ENCODE measurements at places on chromosomes 13 and 19.

- no peak for DNase-seq
Measured at GRCh38 chr19:51009061-51009891, 7.9 kb upstream of the KLK8 start.

- no peak for DNase-seq
Measured at GRCh38 chr19:18776736-18777135, 14.4 kb downstream of the COMP start.

- DNase-seq, result no peak
Measured at GRCh38 chr19:42281146-42281826, 12.2 kb downstream of the CIC start.

DNA sequence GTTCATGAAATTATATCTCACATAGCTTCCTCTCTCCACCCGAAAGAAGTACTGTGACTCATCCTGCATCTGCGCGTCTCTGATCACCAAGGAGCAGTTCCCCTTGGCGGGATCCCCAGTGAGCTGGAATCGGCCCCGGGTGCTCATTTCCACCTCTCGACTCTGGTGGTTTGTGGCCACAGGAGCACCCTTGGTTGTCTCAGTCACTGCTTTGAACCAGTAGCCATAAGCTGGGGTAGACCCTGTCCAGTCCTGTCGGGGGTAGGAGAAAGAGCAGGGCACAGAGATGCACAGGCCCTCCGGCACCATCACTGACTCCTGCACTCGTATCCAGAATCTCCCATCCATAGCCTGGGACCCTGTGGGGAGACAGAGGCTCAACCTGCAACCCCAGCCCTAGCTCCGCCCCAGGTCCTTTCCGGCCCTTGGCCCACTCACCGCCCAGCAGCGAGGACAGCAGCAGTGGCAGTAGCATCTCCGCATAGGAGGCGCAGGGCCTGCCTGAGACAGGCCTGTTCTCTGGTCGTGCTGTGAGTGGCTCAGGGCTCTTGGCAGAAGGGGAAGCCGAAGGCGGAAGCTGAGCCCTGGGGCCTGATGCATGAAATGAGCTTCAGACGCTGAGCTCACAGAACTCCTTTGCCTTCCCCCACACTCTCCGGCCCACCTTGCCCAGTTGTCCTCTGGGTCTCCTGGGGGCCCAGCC, at the start of gene SIGLEC10:
SIGLEC10 (minus strand) TSS at position 536 of the 703 bp plus-strand sequence; CDS start at position 475, 61 bp downstream.
- DNase-seq, result no peak

DNA sequence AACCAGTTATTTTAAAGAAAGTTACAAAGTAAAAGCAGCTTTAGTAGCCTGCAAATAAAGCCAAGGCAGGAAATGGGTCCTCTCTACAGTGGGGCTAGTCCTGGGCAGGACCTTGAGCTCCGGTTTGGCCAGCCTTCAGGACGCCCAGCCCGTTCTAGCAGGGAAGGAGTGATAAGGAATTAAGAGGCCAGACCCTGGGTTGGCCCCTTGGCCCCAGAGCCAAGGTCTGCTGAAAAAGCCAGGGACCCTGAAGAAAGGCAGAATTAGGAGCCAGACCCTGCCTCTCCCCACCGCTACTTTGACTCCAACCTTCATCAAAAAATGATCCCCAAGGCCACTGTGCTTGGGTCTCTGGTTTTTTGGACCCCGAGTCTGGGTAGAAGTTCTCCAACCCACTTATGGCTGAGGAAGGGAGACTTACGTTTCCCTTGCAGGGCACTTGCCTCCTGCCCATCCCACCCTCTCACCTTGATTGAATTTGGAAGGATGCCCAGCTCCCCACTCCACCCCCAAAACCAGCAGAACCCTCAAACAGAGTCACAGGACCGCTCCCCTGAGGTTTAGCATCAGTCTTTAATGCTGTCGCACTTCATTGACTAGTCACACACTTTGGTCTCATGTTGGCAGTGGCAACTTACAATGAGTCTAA, 3.9 kb downstream of the DNAJB1 start:
- no peak for DNase-seq

DNA sequence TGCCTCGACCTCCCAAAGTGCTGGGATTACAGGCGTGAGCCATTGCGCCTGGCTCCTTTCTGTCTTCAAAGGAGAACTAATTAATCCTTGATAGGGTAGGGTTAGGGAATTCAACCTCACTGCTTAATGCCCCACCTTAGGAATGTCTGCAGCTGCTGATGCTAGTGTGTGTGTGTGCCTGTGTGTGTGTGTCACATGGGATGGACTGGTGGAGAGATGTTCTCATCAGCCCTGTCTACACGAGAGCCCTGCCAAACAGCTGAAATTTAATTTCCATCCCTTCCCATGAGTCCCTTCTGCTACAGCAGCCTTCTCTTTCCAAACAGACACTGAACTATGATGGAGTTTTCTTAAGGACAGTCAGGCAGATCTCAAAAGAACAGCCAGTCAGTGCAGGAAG, 46.5 kb upstream of the CLDN10 start:
- no peak for DNase-seq

DNA sequence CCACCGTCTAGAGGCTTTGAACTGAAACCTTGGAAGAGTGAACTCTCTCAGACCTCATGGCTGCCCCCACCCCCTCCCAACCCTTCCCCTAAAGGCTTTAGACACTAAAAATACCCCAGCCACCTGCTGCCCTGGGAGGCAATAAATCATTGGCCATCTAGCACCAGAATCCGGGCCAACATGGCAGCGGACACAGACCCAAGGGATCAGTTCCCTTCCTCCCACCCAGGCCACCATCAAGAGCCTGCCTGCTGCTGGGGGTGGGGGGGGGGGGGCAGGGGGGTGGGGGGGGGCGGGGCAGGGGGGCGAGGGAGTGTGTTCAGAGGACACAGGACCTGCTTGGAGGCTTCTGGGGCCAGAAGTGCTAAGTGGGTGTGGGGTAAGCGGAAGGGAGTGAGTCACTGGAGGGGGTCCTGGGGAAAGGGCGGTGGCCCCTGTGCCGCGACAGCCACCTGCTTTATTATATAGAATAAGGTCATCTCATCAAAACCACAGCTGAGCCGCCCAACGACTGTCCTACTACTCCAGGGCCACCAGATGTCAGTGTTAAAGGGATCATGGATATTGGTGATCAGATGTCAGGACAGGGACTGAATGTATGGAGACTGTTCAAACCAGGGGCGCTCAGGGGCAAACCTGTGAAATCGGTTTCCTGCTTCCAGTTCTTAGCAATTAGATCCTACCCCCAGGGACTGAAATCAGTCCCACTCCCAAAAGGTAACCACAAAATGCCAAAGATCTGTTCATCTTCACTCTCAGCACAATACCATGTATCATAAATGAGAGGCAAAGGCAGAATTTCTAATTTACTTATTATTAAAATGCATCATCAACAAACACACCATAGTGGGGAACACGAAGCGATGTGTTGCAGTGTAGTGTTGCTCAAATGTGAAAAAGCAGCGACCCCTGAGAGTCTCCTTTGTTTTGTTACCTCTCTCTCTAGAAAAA, 24.3 kb downstream of the ARL11 start:
- DNase-seq, result no peak

GRCh38 chr13:40132249-40132648, 476.8 kb downstream of the COG6 start:
- no peak for DNase-seq

DNA sequence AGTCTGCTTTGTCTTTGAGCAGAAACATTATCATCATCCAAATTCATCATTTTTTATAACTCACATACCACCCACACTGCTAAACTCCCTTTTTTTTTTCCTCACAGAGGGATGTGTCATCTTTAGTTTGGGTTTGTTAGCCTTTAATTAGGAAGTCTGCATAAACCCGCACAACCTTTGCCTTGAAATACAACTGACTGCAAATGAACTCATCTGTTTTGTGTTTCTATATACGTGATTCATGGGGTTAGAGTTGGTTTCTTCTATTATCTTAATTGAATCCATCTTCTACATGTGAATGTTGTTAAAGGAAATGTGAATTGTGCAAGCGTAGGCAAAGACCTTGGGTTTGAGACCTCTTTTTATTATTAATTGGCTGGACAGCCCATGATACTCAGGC, 102.7 kb downstream of the SLAIN1 start:
- no peak for DNase-seq

- no peak for DNase-seq
Measured at GRCh38 chr13:29674532-29674931, 79.0 kb upstream of the SLC7A1 start.

GRCh38 chr19:55605637-55606470, at the start of gene ZNF865:
Gene ZNF865 (plus strand): TSS chr19:55605647. CDS start chr19:55613619, 7,972 bp downstream.
- DNase-seq, result peak; percentile 47

DNA sequence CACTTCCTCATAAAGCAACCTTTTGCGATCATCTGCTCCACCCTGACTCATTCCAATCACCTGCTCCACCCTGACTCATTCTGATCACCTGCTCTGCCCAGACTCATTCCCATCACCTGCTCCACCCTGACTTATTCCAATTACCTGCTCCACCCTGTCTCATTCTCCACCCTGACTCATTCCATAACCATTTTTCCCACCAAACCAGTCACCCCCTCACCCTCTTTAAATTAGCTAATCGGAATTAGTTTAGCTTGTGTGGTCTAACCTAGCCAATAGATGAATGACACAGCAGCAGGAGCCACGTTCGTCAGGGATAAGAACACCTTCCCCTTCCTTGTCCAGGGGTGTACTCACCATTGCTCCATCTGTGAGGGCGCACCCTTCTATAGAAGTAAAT, 134.0 kb downstream of the COG6 start:
- DNase-seq, result no peak

DNA sequence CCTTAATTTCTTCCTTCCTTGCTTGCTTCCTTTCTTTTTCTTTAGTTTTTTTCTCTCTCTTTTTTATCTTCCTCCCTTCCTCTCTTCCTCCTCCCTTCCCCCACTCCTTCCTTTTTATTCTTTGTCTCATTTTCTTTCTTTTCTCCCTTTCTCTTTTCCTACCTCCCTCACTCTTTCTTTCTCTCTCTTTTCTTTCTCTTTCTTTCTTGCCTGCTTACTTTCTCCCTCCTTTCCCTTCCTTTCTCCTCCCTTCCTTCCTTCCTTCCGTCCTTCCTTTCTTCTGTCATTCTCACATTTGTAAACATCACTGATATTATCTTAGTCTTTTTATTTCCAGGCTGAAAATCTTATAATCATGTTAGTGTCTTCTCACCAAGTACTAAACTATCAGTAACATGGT, 38.8 kb downstream of the SLITRK5 start:
- no peak for DNase-seq

- no peak for DNase-seq
Measured at GRCh38 chr19:57248646-57249045, 8.2 kb downstream of the ZNF805 start.

DNA sequence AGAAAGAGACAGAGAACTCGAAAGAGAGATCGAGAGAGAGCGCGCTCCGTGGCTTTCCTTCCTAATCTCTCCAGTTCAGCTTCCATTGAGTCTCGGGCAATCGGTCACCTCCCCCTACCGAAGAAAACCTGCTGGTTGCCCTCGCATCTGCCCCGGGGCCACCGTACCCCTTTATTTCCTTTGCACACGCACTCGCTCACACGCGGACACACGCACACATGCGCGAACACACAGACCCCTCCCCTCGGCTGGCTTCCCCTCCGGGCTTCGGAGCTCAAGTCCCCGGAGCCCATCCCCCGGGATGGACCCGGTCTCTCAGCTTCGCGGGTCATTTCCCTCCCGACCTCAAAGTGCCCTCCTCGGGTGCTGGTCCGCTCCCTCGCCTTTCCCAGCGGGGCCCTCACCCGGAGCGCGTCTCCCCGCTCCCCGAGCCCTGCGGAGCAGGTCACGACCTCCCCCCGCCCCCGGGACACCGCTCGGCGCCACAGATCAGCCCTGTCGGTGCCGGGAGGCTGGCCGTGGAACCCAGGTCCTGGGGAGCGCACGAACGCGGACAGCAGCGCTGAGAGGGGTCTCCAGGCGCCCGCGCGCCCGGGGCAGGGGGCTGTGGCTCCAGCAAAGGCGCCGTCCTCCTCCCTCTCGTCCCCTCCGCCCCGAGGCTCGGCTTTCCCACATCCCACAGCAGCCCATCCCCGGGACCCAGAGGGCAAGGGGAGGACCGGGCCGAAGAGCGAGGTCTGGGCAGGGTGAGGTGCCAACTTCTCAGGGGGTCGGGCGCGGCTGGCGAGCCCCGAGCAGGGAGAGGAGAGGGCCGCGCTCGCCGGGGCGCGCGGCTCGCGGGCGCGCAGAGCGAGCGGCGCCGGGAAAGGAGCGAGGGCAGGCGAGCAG, 1.8 kb downstream of the DACH1 start:
- DNase-seq, result no peak

GRCh38 chr19:40465557-40466218, at the start of gene BLVRB:
Gene BLVRB (minus strand): TSS chr19:40465745. CDS start chr19:40465688, 57 bp downstream.
- peak; percentile 98 for DNase-seq

- no peak for DNase-seq
Measured at GRCh38 chr19:367963-368629, 23.5 kb upstream of the MIER2 start.

DNA sequence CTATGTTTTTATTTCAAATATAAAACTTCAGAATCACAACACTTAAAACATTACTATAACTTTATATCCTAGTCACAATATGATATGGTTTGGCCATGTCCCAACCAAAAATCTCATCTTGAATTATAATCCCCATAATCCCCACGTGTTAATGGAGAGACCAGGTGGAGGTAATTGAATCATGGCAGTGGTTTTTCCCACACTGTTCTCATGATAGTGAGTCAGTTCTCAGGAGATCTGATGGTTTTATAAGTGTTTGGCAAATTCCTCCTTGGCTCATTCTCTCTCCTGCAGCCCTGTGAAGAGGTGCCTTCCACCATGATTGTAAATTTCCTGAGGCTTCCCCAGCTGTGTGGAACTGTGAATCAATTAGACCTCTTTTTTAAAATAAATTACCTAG, 307.6 kb downstream of the SPRY2 start:
- no peak for DNase-seq

DNA sequence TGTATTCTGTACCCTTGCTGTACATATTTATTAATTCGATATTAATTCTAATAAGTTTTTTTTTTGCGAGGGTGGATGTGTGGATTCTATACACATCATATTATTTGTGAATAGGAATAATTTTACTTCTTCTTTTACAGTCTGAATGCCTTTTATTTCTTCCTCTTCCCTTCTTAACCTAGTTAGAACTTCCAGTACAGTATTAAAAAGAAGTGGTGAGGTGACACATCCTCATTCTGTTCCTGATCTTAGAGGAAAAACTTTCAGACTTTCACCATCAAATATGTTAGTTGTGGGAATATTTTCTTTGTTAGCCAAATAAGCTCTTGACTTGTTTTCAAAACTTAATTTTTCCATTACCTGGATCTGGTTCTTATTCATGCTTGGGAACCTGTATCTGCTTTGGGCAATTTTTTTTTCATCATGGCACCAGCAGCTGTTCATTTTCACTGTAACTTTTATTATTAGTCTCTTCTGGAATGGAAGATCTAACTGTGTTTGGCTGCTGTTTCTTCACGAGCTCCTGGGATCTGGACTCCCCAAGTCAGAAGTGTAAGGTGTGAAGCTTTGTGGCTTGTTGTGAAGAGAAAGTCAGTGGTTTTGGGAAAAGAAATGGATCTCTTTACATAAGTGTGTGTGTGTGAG, 33.1 kb downstream of the RGCC start:
- DNase-seq, result no peak

DNA sequence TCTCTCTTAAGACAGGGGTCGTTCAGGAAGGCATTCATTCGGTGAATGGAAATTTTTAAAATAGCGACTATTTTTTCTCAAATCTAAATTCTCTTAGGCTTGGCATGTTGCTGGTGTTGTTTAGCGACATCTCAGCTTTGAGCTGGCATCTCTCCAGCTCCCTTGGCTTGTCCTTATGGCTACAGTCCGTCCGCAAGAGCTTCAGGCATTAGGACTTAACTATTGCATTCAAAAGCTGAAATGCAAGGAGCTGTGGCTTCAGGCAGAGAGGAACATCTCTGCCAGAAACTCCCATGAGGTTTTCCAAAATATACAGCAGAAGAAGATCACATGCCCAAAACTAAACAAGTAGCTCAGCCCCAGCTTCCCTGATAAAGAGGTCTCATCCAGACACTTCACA, 578.5 kb downstream of the EFNB2 start:
- DNase-seq, result no peak

Data from NCI-H187 (cell line).